ENCODE measurements at places on chromosomes 2 and 18.

DNA sequence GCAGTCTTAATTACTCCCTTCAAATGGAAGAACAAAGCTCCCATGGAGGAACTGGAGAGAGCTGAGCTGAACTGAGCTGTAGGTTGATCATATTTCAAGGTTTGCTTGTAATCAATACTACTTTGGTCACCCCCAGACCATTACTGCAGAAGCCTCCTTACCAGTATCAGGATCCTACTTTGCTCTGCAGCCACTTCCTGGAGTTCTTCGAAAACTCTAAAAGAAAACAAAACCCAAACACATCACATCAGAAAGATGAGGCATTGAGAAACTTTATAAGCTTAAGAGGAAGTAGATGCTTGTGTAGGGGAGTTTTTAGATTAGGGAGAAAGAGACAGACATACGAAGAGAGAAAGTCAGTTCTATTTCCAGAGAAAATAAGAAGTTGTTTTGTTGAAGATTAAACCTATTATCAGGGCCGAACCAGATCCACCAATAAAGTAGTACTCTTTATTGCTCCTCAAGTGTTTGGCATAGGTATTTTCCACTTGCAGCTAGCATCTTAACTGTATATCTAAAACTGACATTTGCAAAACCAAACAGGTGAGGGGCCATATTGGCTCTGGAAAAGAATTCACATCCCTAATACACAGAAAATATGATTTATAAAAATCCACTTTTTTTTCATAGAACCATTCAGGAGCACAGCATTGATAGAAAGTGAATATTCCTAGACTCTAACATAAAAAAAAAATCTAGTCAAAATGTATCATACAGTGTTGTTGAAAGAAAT is 166.9 kb upstream of the KLF7 start:
- no peak for DNase-seq

DNA sequence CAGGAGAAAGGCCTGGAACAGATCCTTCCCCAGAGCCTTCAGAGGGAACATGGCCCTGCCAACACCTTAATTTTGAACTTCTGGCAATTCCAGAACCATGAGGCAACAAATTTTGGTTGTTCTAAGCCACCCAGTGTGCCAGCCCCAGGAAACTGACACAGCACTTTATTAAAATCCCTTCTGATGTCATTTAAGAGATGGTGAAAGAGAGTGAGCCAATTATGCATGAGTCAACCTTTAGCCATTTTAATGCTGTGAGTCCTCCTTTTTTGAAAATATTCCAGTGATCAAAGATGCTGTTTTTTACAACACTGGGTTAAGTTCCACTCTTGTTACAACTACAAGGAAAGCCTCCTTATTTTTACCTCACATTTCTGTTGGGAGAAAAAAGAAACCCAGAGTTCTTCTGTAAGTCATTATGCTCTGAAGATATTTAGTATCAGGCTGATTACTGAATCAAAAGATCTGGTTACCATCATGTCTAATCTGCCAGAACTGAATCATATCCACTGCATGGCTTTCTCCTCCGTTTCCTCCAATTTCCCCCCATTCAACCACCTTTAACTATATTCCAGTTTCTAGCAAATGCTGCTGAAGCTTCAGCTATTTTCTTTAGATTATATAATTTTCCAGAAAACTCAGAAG is 235.4 kb downstream of the TXNL1 start:
- no peak for DNase-seq

DNA sequence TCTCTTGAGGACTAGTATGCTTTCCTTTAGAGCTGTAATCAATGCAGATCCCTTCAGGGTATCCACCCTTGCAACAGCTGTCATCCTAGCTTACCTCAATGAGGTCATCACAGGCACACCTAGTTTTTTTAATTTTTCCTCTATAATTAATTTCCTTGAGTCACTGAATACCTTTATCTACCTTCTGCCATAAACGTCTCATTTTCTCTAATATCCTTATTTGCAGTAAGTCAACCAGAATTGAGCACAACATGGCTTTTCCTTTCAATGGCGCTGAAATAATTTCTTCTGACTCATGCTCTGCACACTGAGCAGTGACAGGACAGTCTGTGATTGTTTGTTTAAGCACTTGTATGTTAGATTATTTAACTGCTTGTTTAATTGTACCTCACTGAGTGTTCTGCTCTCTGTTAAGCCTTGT is 49.4 kb downstream of the ETAA1 start:
- no peak for DNase-seq

DNA sequence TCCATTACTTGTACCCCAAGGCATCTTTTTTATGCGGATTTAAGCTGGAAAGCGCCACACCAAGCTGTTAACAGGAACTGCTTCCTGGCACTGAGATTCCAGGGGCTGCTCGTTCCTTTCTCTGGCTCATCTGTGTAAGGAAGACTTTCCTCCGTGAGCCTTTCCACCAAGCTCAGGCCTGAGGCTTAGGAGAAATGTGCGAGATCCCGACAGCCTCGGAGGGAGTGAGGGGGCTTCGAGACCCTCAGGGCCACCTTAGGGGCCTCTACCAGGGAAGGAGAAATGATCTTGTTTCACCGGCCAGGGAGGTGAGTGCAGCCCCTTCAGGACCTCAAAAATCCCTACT is 17.1 kb downstream of the B3GNT7 start:
- no peak for DNase-seq

GRCh38 chr2:38260972-38261371 is 116.1 kb downstream of the ATL2 start:
- no peak for DNase-seq

DNA sequence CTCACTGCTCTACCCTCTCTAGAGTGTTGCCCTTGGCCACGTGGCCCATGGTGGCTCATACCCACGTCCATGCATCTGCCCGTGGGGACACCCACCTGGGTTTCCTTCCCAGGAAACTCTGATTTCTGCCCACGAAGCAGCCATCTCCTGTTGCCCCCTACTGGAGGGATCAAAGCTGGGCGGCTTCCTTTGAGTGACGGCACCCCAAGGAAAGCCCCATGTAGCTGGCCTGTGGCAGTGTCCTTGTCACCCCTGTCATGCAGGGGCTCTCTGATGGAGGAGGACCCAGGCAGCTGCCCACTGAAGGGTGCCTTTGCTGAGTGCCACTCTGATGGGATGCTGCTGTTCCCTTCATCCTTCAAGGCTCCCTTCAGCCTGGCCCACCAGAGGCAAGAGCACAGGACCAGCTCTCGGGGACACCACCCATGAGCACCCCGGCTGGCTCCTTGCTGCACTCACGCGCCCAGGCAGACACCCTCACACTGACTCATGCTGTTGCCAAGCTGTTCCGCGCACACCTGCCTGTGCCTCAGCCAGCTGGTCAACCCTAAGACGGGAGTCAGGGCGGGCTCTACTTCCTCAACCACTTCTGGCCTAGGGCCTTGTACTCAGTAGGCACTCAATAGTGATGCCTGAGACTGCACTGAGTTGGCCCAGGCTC is 101.1 kb downstream of the CTIF start:
- DNase-seq: no peak

- DNase-seq: no peak
Measured at GRCh38 chr18:69845593-69846506, 101.8 kb downstream of the CD226 start.

GRCh38 chr2:29760008-29760407 is 161.4 kb downstream of the ALK start:
- DNase-seq: no peak
